Left renal cortex interstitium (tissue), 4 donors: ENCODE measurements at places on chromosomes 2 and 18. TPM values are rescaled to one million over a fixed set of nuclear protein-coding genes. Genes with fewer than 3 reads are reported as not detected.

Gene B3GNT7
- polyA plus RNA-seq, result 3.4 TPM

GRCh38 chr2:216188559-216188850, 79.4 kb downstream of the XRCC5 start:
- DNase-seq, result no peak

Gene UGT1A4
- not detected for polyA plus RNA-seq

DNA sequence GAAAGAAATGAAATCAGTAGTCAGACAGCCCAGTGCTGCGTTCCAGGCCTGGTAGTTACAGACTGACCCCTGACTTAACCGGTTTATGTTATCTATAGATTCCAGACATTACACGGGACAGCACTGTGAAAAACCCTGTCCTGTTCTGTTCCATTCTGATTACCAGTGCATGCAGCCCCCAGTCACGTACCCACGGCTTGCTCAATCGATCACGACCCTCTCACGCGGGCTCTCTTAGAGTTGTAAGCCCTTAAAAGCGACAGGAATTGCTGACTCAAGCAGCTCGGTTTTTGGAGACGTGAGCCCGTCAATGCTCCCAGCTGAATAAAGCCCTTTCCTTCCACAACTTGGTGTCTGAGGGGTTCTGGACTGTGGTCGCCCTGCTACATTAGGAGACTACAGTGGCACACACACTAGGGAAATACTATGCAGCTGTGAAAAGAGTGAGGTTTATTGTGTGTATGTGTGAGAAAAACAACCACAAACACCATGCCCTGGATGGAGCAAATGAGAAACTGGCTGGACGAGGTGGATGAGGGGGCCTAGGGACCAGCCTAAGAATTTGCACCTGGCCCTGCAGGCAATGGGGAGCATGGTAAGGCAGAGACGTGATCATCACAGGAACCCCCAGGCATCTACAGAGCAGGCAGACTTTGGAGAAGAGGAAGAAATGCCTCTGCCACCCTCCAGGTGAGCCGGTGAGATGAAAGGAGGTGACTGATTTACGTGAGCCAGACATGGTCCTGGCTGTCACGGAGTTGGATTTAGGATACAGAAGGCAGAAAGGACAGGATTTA, 49.1 kb upstream of the SEMA4C start:
- no peak for DNase-seq

DNA sequence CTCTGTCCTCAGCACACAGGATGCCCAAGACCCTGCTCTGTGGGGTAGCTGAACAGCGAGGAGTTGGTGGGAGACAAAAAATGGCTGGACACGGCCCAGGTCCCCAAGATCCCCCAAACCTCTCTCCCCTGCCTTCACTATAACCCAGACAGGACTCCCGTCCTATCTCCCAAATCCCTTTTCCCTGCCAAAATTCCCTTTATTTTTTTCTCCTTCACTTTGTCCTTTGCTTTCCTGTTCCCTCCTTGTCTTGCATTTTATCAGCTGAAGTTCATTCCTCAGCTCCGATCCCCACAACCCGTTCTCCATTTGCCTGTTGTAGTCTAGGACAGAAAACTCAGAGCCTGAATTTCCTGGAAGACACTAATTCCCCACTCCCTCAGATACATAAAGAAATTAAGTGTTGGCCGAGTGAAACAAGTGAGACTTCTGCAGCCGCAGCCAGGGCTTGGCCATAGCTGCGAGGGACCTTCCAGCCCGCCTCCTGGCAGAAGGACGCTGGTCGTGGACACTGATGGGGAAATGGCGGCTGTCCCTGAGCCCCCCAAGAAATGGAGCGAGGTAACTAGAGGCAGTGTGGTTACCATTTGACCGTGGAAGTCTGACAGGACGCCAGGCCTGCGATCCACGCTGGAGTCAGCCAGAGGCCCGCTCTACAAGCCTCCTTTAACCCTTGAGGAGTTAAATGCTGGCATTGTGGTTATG, 173.6 kb downstream of the BCL2 start:
- no peak for DNase-seq

Gene FBXO41
- polyA plus RNA-seq, result 1.7 TPM

Gene GULP1
- 55.8 TPM for polyA plus RNA-seq

- no peak for DNase-seq
Observed at GRCh38 chr2:235616885-235617284, 123.0 kb downstream of the AGAP1 start.

GRCh38 chr2:180679693-180680092, 300.7 kb upstream of the UBE2E3 start:
- DNase-seq, result no peak

DNA sequence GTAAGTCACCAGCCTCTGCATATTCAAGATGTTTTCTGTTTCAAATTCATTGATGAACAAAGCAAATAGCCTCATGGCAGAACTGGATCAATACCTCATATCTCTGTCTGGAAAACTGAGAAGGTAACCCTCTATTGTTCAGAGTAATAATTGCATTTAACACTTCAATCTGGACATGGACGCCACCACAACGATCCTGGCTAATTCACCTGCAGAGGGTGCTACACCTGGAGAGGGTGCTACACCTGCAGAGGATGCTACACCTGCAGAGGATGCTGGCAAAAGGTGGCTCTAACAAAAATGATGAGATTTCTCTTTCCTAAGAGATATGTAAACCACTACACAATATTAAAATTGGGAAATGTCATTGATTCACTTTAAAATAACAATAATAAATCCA, 183.1 kb upstream of the HNRNPA3 start:
- no peak for DNase-seq

Gene PTPRN
- 0.16 TPM for polyA plus RNA-seq

DNA sequence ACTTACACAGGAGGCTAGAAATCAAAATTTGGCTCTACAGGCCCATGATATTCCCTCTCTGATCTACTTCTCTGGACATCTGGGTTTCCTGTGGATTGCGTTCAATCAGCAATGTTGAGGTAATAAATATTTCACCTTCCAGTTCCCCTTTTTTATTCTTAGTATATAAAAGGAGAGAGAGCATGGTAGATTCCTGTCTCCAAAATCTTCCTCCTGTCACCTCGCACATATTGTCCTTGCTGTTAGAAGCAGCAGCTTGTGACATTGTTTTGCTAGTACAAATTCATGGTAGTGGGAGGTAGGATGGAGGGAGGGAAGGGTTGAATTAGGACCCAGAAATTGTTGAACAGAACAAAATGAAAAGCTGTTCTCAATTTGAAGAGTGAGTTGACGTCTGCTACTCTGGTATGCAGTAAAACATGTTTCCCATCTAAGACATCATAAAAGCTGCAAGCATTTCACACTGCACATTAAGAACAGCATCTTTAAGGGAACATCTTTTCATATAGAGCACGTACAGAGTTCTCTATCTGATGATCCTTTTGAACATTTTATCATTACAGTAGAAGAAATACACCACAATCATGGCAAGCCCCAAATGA, 156.4 kb downstream of the RDH14 start:
- DNase-seq, result no peak

DNA sequence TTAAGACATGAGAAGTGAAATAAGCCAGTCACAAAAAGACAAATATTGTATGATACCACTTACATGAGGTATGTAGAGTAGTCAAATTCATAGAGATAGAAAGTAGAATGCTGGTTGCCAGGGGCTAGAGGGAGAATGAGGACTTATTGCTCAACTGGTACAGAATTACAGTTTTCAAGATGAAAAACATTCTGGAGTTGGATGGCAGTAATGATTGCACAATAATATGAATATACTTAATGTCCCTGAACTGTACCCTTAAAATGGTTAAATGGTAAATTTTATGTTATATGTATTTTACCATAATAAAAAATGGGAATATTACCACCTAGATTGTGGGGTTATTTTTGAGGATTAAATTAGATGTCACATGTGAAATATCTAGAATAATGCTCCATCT, 341.2 kb downstream of the CLIP4 start:
- no peak for DNase-seq

DNA sequence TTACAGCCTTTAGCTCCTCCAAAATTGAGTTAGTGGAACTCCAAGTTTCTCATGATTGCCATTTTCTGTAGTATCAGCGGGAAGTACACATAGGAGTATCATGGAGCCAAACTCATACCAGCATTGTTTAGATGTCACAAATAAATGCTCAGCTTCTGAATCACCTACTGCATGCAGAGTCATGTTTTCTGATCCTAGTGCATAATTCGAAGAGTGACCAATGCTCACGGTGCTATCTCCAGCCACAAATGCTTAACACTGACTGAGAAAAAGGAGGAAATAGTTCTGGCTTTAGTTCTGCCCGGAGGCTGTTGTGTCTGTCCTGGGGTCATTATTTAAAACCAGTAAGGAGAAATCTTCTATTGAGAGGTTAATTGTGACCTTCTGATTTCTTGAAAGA, 45.4 kb upstream of the LRATD1 start:
- DNase-seq, result no peak

- DNase-seq, result no peak
Observed at GRCh38 chr2:161241894-161242293, 66.3 kb upstream of the PSMD14 start.

Gene CPO
- 1.0 TPM for polyA plus RNA-seq

DNA sequence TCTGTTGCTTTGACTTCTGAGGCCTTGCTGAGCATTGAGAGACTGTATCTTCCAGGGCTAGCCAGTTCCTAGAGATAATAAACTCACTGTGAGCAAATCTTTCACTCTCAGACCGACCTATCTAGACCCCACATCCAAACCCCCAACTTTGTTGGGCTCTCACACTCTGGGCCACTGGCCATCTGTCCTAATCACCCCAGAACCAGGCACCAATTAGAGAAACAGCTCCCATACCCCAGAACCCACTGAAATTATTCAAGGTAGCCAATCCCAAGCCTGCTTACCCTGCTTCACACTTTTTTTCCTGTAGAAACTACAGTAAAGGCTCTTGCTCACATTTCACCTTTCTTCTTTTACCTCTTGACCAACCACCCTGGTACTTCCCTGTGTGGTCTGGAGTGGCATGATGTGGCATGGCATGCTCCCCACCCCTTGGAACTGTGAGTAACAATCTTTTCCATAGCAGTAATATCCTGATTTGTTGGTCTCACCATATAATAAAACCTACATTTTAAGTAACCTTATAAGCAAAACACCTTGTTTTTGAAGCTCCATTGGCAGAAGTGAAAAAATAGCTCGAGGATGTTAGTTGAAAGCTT, 55.2 kb downstream of the ANKRD12 start:
- no peak for DNase-seq

- no peak for DNase-seq
Observed at GRCh38 chr2:203918839-203919238, 17.7 kb upstream of the ICOS start.

DNA sequence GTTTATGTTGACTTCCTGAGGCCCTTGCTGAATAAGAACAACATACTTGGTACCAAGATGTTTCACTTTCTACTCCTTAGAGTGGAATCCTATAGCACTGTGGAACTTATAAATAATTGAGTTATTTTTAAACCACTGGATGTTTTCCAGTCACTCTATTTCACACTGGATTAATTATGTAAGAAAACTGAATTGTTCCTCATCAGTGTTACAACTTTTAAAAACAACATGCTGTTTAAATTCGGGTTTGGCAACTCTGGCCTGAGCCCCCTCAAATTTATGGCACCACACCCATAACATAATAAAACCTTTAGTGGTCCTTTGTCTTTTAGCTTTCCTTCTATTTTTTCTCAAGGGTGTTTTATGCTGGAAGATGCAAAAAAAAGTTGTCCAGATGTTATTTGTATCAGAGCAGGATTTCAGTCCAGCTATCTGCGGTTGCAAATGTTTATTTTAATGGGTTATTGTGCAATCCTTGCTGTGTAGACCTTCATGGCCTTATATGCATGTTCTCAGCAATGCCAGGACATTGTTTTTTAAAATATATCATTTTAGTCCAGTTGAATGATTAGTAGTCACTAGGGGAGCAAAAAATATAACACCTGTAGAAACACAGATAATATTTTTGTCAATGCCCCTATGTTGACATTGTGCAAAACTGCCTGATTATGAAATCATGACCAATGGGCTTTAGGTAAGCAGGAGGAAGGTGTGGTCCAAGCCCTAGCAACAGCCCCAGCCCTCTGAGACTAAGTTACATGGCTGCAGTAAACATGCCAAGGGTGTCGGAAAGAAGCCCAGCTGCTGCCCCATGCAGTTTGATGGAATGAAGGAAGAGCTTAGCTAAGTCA, 638.0 kb upstream of the ZEB2 start:
- peak; percentile 34 for DNase-seq

DNA sequence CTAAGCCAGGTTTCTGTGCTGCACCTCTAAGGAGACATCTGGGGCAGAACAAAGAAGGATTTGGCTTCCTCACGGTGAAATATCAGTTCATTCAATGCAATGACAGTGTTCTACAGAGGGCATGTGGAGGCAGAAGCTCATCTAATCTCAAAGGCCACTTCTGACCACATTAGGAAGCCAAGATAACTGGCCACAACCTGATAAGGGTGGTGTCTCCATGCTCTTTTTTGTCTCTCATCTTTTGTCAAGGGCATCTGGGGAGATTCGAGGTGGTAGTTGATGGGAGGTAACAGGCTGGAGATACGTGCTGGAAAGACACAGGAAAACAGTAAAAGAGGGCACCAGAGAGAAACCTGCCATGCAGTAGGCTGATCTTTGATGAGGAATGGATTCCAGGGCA, 303.9 kb downstream of the LRATD1 start:
- DNase-seq, result no peak

Gene VIL1
- 31.7 TPM for polyA plus RNA-seq

DNA sequence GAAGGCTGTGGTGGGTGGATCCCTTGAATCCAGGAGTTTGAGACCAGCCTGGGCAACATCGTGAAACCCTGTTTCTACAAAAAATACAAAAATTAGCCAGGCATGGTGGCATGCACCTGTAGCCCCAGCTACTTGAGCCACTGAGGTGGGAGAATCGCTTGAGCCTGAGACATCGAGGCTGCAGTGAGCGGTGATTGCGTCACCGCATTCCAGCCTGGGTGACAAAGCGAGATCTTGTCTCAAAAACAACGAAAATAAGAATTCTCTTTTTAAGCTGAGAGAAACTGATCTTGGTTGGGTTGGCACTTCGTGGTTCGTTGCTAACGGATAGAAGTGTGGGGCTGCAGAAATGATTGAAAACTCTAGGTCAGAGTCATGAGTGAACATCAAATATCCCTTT, 109.3 kb upstream of the CNGA3 start:
- no peak for DNase-seq

- DNase-seq, result no peak
Observed at GRCh38 chr18:1846640-1847039, 724.7 kb downstream of the METTL4 start.

Gene RGPD8
- 2.0 TPM for polyA plus RNA-seq

Gene UGT1A8
- polyA plus RNA-seq, result 0.06 TPM

DNA sequence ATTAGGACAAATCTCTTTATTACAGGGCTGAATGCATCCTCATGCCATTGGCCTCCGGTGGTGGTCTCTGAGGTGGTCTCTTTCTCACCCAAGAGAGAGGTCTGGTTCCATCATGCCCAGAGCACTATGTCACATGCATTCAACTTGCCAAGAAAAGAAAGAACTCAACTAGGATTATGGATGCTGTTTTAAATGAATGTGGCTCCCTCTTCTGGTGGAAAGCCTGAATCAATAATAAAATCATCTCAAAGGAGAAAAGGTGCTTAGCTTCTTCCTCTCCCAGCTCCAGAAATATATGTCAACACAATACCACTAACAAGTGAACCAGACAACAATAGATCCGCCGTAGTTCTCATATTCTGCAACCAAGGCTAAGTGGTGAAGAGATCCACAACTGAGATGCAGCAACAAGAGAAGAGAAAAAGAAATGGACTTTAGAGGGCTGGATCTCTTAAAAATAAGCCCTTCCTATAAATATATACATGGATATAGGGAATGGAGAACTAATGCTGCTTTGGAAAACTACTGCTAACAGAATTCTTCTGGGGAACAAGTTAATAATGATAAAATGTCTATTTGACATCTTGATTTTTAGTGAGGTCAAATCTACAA, 396.8 kb downstream of the NCKAP5 start:
- DNase-seq, result peak; percentile 29
